ENCODE measurements at places on chromosomes 2 and 18.
A peak's percentile ranks its signal among the peaks of the same experiment; 100 is the strongest.

- DNase-seq = no peak
Observed at GRCh38 chr2:234341306-234341985, 155.4 kb downstream of the ARL4C start.

GRCh38 chr2:217621391-217621801 lies 381.4 kb downstream of the TNS1 start:
- DNase-seq = peak; percentile 74

DNA sequence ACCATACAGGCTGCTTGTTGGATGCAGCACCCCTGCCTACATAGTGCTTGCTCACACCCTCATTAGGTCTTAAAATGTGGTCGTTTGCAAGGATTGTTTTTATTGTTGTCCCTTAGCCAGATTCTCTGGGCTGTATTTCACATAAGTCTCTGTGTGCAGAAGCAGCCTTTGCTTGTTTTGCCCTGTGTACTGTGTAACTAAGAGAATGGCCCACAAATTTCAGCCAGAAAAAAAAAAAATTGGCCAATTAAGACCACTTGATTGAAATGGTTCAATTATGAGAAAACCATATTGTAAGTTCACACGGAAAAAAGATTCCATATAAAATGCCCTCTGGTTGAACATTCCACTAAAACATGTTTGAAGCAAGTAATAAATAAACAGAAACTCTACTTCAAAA lies 377.1 kb upstream of the SOX11 start:
- DNase-seq = no peak

GRCh38 chr2:215455958-215456357 lies 20.1 kb upstream of the FN1 start:
- no peak for DNase-seq

DNA sequence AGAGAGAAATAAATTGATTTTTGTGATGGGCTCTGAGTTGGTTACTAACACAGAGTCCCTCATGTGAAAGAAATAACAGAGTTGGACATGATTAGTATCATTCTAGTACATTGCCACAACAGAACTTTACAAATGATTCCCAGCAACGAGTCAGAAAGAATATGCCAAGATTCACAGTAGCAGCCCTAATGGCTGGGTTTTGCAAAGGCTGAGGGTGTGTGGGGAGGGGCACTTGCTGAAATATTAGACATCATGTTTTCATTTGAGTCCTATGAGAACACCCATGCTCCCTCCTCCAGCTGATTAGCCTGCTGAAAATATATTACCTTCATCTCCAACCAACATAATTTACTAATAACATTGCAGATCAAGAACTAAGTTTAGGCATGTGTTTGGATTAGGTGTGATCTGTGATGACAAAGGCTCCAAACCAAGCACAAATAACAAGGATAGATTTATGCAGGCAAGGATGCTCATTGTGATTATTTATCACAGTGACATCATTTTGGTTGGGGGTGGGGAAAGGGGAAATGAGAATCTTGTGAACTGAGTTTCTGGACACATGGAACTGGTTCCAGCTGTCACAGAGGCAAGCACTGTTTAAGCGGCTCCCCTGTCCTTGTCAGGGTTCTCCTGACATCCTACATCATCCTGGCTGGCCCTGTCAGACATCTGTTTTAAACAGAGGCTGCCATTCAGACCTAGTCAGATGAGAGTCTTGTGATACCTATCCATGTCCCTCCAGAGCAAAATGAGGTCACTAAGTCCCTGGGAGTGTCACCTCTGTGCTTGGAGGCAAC lies 205.8 kb upstream of the NCKAP5 start:
- DNase-seq = no peak

All from uterus (tissue), 4 donors.